Neural progenitor cell (in vitro differentiated cells): ENCODE measurements at places on chromosomes 2 and 18. TPM values are rescaled to one million over a fixed set of nuclear protein-coding genes. Genes with fewer than 3 reads are reported as not detected.

GRCh38 chr18:22020127-22020866 is 149.1 kb upstream of the GATA6 start:
- no peak for DNase-seq
- H3K27ac ChIP-seq: peak overlapping the region; percentile 41
- no peaks in the 10 kb centered on the region for H3K36me3 ChIP-seq
- no peaks in the 10 kb centered on the region for H3K27me3 ChIP-seq
- no peak overlapping the region for H3K4me3 ChIP-seq

- H3K27me3 ChIP-seq: no peaks in the 10 kb centered on the region
- H3K36me3 ChIP-seq: no peaks in the 10 kb centered on the region
- H3K4me3 ChIP-seq: no peak overlapping the region
- DNase-seq: no peak
Measured at GRCh38 chr2:40096360-40096759, 317.3 kb upstream of the THUMPD2 start.

- no peaks in the 10 kb centered on the region for H3K36me3 ChIP-seq
- DNase-seq: no peak
- H3K4me1 ChIP-seq: no peaks in the 10 kb centered on the region
- H3K4me3 ChIP-seq: no peak overlapping the region
- H3K27ac ChIP-seq: no peak overlapping the region
Measured at GRCh38 chr18:10047237-10047636, 133.4 kb downstream of the VAPA start.

DNA sequence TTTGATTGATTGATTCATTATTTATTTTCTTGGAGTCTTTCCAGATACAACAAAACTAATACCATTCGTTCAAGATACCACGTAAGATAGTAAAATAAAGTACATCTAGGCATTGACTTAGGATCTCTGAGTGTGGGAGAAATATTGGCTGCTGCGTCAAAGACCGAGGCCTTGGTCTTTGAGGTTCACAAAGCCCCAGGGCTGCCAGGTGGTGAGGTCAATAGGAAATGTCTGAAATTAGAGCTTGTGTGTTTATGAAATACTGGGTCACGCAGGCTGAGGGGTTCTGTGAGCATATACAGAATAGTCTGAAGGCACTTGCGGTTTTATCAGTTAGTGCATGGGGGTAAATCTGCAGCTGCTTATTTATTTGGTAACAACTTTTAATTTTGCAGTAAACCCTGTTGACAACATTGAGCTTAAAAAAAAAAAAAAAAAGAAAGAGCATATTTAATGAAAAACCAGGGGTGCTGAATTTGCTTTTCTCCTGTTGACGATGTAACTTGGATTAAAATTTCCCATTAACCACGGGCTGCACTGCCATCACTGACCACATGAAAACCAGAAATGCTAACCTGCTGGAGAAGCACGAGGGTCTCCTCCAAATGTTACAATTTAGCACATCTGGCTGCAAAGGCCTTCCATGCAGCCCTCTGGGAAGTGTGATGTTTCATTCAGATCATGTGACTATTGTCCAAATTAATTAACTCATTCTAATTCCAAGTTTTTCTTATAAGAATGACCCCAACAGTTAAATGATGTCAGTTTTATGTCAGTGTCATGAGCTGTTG is 27.1 kb upstream of the SERPINB12 start:
- DNase-seq: peak; percentile 28
- no peaks in the 10 kb centered on the region for H3K36me3 ChIP-seq
- H3K4me1 ChIP-seq: peaks cover 4% of the 10 kb centered on the region
- H3K4me3 ChIP-seq: no peak overlapping the region
- no peaks in the 10 kb centered on the region for H3K27me3 ChIP-seq

GRCh38 chr2:157789933-157790511 is 86.1 kb downstream of the ACVR1 start:
- H3K27ac ChIP-seq: no peak overlapping the region
- H3K4me3 ChIP-seq: no peak overlapping the region
- DNase-seq: peak; percentile 58
- H3K4me1 ChIP-seq: peaks cover 51% of the 10 kb centered on the region

DNA sequence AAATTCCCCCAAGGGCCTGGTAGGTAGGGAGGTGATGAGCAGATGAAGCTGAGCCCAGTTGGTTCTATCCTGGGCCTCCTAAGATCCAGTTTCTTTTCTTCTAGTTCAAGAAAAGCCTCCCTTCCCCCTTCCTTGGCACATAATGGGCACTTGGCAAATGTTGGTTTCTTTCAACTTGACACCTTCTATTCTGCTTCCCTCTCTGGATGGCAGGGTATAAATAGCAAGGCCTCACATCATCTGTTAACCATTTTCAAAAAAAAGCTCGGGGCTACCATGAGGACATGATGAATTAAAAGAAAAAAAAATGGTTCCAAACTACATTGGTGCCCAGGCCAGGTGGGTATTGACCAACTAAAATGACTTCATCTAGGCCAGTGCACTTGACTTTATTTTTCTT is 29.9 kb downstream of the CTAGE1 start:
- no peak overlapping the region for H3K4me3 ChIP-seq
- no peaks in the 10 kb centered on the region for H3K4me1 ChIP-seq
- no peak for DNase-seq
- H3K36me3 ChIP-seq: no peaks in the 10 kb centered on the region
- no peak overlapping the region for H3K27ac ChIP-seq

- no peaks in the 10 kb centered on the region for H3K27me3 ChIP-seq
- no peaks in the 10 kb centered on the region for H3K4me1 ChIP-seq
- no peak for DNase-seq
- no peak overlapping the region for H3K27ac ChIP-seq
Measured at GRCh38 chr18:3097082-3097481, 84.1 kb upstream of the LPIN2 start.

The RAB27B gene
- total RNA-seq: 0.43 and 5.0 TPM in 2 replicates

The SPATA3 gene
- not detected in 2 replicates for total RNA-seq

The CYP27A1 gene
- total RNA-seq: 0.11 and 0.43 TPM in 2 replicates
